ENCODE measurements at places on chromosomes 1 and 21. TPM values are rescaled to one million over a fixed set of nuclear protein-coding genes. Genes with fewer than 3 reads are reported as not detected.

GRCh38 chr1:192005976-192006375, 152.3 kb upstream of the RGS18 start:
- no peak for DNase-seq

DNA sequence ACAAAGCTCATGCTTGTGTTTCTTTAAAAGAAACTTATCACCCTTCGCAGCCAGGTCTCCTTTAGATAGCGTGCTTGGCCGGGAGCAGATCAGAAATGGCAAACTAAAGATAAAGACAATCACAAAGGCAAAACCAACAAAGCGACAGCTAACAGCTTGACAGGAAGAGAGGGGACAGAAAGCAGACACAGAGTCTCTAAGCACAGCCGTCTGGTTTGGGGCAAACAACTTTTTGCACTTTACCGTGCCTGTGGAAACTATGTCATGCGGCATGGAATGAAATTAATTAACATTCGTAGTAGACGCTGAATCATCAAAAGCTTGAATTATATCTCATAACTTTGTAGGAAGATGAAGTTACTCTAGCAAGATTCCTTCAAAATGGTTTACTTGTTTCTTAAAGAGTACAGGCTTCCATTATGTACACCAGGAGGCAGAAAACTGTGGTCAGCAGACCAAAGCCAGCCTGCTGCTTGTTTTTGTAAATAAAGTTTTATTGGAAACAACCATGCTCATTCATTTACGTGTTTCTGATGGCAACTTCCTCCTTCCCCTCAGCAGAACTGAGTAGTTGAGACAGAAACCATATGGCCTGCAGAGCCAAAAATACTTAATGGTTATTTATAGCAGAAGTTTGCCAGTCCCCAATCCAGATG, 183.2 kb downstream of the KIF26B start:
- no peak for DNase-seq

DNA sequence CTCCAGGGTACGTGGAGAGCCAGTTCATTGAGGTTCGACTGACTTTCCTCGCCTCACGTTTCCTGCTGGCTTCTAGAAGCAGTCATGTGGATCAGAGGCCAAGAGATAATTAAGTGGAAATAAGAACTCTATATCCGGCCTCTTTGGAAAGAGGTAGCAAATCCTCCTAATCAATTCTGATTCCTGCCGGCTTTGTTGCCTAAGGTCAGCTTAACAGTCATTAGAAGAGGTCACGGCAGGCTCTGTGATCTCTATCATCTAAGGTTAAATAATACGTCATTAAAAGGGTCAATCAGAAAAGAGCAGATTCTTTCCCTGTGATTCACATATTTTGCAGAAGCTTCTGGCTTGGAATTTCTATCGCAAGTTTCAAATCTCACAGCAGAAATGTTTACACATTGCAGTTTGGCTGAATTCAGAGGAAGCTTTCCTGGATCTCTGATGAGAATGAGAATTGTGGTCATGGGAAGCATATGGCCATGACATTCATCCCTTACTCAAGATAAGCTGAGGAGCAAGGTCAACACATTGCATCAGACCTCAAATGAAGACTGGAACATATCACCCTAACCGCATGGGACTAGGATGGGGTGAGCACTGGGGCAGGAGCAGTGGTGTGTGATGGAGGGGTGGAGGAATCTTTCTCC, 189.4 kb downstream of the PBX1 start:
- no peak for DNase-seq

GRCh38 chr1:183517401-183517800, 45.1 kb downstream of the SMG7 start:
- no peak for DNase-seq

GRCh38 chr1:66275601-66276023, 258.3 kb upstream of the SGIP1 start:
- no peak for DNase-seq

DNA sequence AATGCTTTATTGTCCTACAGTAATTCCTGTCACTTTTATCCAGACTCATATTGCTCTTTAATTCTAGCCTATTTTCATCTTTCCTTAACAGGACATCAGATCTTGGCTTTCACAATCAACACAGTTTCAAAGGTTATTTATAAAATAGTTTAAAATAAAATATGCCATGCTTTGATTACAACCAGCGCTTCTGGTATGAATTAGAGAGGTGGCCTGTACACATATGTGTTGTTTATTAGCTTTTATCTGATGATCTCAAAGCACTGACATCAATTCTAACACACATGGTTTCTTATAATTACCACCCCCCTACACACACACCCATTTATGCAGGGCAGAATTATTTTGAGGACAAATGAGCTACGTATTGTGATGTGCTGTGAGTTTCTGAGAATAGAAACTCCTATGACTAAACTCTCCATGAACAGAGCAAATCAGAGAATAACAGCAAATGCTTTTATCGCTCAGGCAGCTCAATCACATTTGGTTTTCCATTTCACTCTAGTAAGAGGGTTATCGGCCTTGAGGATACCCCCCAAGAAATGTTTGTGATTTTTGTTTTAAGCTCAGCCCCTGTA, 18.0 kb downstream of the CD247 start:
- DNase-seq, result no peak

- DNase-seq, result no peak
Measured at GRCh38 chr1:22572818-22573217, 9.5 kb downstream of the EPHA8 start.

The FCGR1A gene
- not detected for total RNA-seq

The CATSPERE gene
- total RNA-seq, result 0.21 TPM

Data from kidney epithelial cell (primary cell).